ENCODE measurements at places on chromosomes 4 and X.

GRCh38 chr4:137909529-137910309, 332.4 kb downstream of the SLC7A11 start:
- no peak for DNase-seq

GRCh38 chr4:167415461-167415860, 181.2 kb upstream of the SPOCK3 start:
- DNase-seq, result no peak

DNA sequence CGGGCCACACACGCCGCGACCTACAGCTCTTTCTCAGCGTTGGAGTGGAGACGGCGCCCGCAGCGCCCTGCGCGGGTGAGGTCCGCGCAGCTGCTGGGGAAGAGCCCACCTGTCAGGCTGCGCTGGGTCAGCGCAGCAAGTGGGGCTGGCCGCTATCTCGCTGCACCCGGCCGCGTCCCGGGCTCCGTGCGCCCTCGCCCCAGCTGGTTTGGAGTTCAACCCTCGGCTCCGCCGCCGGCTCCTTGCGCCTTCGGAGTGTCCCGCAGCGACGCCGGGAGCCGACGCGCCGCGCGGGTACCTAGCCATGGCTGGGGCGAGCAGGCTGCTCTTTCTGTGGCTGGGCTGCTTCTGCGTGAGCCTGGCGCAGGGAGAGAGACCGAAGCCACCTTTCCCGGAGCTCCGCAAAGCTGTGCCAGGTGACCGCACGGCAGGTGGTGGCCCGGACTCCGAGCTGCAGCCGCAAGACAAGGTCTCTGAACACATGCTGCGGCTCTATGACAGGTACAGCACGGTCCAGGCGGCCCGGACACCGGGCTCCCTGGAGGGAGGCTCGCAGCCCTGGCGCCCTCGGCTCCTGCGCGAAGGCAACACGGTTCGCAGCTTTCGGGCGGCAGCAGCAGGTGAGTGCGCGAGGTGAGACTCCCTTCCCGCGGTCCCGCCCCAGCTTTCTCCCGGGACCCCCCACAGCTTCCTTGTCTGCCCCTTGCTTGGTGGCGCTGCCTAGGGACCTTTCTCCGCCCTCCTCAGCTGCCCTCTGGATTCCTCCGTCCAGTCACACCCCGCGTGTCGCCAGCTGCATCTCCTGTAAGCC, 678 bp downstream of the BMP3 start:
- DNase-seq, result no peak

DNA sequence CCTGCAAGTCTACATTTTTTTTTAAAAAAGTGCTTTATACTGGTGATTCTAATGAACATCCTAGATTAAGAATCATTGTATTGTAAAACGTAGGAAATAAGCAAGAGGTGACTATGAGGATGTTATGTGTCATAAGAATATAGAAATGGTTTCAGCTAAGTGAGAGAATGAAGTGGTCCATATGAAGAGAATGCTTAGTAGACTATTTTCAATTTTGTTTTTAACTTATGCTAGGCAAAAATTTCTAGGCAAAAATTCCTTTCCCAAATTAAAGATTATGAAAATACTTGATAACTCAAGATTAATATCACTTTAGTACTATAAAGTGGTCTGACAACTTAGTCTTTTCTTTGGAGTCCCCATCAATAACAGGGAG, 825 bp downstream of the DYNLT3 start:
- DNase-seq, result no peak

All from COLO829 (cell line).